ENCODE measurements at places on chromosomes 12 and 14.

DNA sequence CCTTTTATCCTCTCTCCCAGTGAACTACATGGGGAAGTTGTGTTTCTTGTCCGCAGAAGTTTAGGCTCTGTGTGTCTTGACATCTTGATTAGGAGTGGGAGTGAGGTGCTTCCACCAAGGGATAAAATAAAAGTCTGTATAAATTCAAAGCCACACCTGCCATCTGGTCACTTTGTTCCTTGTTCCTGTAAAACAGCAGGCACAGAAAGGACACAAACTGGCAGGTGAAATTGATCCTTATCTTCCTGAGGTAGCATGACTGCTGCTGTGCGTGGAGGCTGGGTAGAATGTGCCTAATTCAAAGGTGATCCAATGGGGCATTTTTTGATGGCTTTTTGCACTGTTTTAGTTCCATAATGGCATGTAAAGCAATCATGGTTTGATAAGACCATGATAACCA, 104.3 kb upstream of the KITLG start:
- DNase-seq: no peak

GRCh38 chr12:117330441-117331113, 30.8 kb downstream of the NOS1 start:
- DNase-seq: no peak

GRCh38 chr12:57146961-57147944, at the start of gene LRP1-AS:
Gene LRP1-AS, minus strand, starts transcription at chr12:57147619.
- DNase-seq: no peak

GRCh38 chr14:23398348-23398747, 9.7 kb downstream of the MYH6 start:
- no peak for DNase-seq

DNA sequence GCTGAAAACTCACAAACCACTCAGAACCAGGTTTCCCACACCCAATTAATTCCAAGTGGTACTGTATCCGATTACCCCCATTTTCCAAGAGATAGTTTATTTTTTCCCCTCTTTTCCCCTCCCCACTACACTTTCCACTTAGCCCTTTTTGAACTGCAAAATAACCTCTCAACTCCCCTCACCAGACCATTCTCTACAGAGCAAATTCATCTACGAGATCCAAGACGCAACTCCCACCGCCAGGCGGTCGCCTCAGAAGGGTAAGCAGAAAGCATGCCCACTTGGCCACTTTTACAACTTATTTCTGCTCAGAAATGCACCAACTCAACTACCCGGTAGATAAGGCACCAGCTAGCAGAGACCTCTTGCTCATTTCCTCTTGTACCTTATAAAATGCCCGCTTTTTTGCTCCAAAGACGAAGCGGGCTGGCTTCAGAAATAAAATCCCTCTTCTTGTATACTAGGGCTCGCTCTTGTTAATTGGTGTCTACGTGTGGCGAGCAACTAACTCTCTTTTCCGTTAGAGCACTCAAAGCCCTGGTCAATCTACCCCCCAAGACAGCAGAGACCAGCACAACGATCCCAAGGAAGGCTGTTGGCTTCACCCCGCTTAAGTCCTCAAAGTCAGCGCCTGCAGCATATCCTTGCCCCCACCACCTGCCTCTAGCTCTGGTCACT, 910 bp upstream of the SRP54 start:
- DNase-seq: no peak

DNA sequence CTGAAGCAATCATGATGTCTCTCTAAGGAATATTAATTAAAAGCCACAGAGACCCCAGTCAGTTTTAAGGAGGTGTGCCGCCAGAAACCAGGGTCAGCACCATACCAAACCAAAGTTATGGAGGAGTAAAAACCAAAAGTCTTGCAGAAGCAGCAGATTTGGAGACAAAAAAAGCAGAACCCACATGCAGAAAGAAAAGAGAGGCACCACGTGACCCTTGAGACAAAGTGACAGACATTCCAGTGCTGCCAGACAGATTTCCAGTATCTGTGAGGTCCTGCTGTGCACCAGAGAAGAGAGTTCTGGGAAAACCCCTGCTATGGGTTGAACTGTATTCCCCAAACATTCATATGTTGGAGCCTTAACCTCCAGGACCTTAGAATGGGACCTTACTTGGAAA, 59.7 kb downstream of the CAPZA3 start:
- no peak for DNase-seq

DNA sequence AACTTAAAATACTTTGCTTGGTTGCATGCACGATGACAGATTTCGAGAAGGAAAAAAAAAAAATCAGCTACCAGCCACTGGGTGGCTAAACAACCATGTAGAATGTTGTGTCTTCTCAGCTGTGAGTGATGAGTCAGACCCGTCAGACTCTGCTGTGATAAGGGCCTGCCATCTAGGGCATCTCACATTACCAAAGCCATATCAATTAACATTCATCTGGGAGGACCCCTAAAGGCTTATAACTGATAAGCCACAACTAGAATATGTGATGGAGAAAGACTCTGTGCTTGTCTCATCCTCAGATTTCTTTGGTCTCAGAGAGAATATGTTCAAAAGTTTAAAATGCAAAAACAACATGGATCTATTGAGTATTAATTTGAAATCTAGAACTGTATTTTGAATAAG, 111.5 kb downstream of the PAX9 start:
- no peak for DNase-seq

DNA sequence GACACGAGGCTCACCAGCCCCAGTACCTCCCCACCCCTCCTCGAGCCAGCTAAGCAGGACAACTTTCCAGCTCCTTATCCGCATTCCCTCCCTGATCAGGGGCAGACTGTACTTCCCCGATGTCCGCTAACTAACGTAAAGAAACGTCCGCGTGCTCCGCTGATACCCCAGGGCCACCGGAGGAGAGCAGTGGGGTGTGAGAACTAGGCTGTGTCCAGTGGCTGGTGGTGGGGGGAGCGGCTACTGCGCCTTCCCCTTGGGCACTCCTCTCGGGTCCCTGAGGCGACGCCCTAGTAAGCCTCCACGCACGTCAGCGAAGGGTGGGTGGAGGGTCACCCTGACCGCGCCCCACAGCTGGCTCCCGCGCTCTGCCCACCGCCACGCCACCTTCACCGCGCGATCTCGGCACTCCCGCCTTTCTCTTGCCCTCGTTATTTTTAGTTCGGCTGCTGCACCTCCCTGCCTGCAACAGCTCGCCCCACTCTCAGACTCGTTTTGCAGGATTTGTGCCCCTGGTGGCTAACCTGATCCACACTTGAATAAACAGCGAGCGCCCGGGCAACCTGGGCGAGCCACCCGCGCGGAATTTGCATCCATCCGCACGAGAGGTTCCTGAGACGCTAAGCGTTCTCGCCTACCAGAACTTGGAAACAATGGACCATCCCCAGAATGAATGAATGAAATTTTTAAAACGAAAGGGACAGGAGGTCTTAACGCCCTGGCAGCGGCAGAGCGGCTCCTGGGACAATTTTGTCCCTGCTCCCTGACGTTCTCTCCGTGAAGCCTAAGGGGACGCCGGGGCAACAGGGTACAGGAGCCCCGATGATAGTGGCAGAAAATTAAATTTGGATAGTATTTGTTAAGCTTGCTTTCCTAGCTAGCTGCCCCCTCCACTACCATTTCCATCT, 6.9 kb upstream of the BMP4 start:
- no peak for DNase-seq

GRCh38 chr12:94191023-94191422, 42.6 kb downstream of the PLXNC1 start:
- DNase-seq: no peak

GRCh38 chr14:105240811-105241576, 7.3 kb upstream of the BTBD6 start:
- DNase-seq: no peak

- no peak for DNase-seq
These were observed 32.9 kb downstream of the RIN3 start for GRCh38 chr14:92546347-92547053.

DNA sequence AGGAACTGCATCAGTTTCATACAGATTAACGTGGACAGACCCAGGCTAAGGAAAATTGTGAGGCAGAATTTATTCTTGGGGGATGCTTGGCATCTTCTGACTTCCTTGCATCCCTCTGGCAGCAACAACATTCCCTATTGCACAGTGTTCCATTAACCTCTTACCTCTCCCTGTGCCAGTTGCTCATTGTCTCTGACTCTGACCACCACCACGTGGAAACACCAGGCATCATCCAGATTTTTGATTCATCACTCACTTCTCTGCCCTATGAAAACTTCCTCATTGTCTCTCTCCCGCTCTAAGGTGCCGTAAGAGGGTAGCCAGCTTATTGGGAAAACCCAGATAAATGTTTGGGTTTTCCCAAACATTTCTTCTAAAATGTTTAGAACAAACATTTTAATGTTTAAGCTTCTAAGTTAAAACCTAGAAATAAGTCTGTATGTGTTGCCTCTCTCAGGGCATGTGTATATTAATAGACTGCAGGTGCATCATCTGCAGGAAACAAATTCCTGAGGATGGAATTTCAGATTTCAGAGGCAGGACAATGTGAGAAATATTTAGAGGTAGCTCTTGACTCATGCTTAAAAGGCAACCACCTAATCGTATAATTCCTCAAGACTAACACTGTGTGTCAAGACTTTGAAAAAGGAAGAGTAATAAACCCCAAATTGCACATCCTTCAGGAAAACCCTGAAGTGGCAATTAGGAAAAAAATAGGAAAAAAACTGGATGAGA, 64.5 kb upstream of the SLC35F4 start:
- no peak for DNase-seq

GRCh38 chr12:112327209-112327938, 54.9 kb downstream of the HECTD4 start:
- no peak for DNase-seq

GRCh38 chr12:60830381-60830780, 1234.6 kb downstream of the SLC16A7 start:
- DNase-seq: no peak

- DNase-seq: no peak
These were observed 366.7 kb downstream of the GALC start for GRCh38 chr14:87626266-87626665.

GRCh38 chr12:78994168-78994791, 129.7 kb downstream of the SYT1 start:
- no peak for DNase-seq

DNA sequence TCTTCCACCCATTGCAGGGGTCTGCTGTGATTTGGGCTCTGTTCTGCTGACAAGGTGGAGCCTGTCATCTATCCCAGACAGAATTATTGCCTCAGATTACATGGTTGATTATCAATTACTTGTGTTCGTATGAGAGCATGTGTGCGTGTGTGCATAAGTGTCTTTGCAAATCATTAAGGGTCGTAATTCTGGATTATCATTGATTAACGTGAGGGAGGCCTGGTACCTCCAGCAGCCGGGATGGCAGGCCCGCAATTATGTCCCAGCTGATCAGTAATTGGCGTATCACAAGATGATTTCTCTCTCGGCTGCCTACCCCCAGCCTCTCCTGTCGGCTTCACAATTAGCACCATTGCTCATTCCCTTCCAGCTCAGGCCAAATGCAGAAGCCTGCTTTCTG, 29.6 kb upstream of the IRF2BPL start:
- DNase-seq: no peak

DNA sequence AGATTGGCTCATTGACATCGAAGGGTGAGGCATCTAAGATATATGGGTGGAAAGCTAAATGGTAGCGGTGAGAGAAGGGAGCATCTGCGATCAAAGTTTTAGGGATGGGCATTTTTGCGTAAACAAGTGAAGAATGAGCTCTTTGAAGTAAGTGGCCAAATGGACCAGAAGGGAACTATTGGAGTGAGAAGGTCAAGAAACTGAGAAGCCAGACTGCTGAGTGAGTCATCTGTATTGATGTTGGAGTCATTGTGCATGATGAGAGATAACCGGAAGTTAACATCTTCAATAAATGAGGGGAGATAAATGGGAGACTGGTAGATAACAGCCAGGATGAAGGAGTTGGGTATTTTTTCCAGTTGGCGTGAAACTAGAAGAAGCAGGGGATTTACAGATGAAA, 271.9 kb upstream of the PDE3A start:
- no peak for DNase-seq

DNA sequence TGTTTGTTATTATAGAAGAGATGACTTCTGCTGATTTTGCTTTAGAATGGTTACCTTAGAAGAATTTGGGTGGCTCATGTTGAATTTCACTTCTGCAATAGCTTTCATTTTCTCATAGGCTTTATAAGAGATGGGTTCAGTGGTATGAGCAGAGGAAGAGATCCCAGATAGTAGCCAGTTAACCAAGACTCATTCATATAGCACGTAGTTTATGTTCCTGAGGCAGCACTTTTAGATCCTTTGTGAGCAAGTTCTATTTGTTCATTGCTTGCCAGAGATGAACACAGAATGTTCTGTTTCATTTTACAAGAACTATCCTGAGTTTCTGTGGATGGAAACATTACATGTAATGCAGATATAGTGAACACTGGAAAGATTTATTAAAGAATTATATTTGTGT, 32.2 kb downstream of the RAB21 start:
- no peak for DNase-seq

GRCh38 chr14:75428230-75429104, 645 bp downstream of the JDP2 start:
- DNase-seq: no peak

DNA sequence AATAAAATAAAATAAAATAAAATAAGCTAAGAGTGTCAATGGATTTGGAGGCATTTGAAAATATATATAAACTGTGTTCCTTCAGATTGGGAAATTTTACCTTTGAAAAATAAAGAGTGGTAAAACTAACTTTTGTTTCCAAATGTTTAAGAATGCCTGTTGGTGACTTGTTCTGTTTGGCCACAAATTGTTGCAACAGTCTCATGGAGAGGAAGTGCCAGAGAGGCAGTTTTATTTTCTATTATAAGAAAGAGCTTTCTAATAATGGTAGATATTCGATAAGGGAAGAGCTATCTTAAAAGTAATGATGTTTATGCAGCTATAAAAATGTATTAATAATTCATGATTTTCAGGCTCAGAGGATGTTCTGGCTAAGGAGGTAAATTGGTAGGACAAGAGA, 68.8 kb upstream of the MDGA2 start:
- DNase-seq: no peak

DNA sequence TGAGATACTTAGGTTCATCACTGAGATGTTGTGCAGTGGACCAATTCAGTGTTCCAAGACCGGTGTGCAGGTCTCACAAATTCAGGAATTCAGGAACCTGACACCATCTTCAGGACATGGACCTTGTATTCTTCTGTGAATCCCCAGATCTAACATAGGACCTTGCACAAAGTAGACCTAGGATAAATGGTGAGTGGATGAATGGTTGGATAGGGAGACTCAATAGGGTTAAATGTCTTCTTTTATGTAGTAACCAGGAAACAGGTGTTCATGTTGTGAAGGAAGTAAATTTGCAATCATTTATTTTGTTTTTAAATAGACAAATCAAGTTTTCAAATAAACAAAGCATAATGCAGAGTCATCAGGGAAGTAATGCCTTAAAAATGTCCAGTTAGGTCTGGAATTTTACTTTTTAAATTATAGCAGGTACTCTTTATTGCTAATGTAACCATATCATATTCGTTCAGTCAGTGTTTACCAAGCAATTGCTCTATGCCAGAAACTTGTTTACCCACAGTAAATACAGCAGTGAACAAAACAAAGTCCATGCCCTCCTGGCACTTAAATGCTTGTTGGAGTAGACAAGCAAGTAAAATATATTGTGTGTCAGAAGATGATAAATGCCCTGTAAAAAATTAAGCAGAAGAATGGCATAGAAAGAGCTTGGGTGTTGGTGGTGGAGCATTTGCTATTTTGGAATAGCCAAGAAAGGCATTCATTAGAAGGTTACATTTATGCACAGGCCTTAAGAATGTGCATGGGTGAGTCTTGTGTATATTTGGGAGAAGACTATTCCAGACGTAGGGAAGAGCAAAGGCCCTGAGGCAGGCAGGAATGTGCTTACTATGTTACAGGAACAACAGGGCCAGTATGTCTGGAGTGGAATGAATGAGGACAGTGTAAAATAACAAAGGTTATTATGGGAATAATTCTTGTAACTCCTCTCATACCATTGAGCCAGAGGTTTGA, 26.3 kb downstream of the RXYLT1 start:
- DNase-seq: no peak
